ENCODE measurements at places on chromosomes 3 and 15.

DNA sequence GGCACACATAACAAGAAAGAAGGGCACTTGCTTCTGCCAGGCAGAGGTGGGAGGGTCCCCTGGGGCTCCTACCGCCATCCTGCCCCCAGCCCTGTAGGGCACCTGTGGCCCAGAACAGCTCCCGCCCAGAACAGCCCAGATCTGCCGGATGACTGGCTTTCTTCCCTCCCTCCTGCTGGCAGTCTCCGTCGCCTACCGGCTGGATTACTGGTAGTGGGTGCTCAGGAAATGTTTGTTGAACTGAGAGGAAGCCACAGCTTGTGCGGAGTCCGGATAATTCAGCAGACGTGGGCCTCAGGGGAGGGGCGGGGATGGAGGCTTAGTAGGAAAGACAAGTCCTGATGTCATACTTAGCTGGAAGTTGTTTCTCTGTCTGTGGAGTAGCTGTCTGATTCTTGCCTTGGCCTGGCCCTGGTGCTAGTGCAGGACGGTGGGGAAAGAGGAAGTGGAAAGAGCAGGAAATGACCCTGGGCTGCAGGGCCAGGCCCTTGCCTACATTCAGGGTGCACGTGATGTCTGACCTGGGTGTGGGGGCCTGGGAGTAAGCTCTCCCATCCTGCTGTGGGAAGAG lies 6.7 kb downstream of the CCDC9B start:
- DNase-seq, result peak; percentile 59

DNA sequence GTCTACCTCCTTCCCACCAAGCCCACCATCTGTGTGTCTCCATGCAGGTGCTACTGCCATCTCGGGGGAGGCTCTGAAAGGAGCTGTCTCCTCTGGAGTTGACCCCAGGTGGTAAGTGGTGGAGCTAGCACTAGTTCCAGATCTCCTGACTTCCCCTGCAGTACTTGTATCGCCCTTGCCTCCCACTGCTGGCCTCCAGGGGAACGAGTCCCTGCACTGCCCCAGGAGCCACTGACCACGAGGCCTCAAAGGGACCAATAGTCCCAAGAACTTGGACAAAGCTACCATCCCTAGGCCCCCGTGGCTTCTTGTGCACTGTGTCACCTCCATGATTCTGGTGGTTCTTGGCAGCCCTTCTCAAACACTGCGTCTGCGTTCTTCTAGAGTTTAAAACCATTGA lies 98.9 kb downstream of the TOP2B start:
- DNase-seq, result no peak

GRCh38 chr3:74599564-74599963 lies 14.9 kb downstream of the CNTN3 start:
- no peak for DNase-seq

DNA sequence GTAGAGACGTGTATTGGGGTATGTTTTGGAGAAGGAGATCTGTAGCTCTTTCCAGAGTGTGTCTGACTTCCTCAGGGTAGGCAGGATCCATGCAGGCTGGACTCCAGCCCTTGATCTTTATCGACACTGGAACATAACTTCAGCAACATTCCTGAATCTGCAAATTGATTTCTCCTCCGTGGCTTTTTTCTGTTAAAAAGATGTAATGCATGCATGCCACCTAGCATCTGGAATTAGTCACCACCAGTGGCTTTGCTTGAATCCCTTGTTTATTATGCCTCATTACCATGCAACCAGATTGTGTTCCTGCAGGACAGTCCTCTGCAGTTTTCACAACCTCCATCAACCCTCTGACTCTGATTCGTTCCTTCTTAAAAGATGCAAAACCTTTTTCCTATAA lies 86.1 kb downstream of the CCNL1 start:
- peak; percentile 32 for DNase-seq

GRCh38 chr15:57485869-57486268 lies 105.8 kb upstream of the MYZAP start:
- DNase-seq, result no peak

DNA sequence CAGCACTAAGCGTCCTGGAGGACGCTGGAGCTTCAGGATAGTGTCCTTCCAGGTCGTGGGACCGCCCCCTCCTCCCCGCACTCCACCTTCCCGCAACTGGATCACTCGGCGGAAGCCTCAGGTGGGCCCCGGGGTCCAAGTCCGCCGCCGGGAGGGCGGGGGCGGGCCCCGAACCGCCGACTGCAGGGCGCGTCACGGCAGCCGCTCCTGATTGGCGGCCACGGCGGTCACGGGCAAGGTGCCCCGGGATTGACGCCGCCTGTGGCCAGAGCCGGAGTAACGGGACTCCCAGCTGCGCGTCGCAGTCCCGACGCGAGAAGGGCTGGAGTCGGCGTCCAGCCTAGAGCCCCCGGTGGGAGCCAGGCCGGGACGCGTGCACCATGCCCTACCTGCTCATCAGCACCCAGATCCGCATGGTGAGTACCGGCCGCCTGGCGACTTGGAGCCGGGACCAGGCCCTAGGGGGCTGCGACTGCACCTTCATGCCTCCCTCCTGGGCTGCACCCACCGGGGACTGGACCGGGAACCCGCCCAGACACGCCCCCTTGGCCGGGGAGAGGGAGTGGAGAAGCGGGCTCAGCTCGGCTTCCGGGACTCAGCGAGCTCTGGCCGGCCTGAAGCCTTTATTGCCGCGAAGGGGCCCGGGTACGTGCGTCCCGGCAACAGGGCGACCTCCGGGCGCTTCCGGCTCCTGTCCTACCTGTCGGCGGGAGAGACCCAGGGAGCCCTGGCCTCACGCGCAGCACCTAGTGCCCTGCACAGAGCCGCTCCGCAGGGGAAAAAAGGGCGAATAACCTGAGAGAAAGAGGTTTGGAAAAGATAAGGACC lies at the start of gene GCHFR:
GCHFR (plus strand) TSS at position 268 of the 828 bp plus-strand sequence; CDS start at position 381, 113 bp downstream.
- DNase-seq, result peak; percentile 92

Data from muscle of back (tissue), 13 donors.